Stimulated activated CD8-positive, alpha-beta memory T cell treated with anti-CD3 and anti-CD28 coated beads, Interleukin-2, amount 100 ng/mL, for 48 hours (primary cell): ENCODE measurements at places on chromosomes 12 and 14.
A peak's percentile ranks its signal among the peaks of the same experiment; 100 is the strongest.

DNA sequence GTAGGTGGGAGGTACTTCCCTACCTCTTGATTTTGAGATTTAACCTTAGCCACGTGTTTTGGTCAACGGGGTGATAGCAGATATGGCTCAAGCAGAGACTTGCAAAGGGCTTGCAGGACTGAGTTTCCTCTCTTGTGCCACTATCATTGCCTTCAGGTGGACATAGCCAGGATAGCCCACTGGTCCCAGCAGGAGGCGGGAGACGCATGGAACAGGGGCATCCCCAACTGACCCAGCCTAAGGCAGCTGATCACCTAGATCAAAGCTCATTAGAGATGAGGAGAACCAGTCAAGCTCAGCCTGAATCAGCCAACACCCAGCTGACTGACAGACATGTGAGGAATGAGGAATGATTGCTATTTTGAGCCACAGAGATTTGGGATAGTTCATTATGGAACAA, 49.6 kb downstream of the CALM1 start:
- no peak for DNase-seq

- DNase-seq = no peak
Measured at GRCh38 chr12:14618983-14619382, 51.3 kb upstream of the PLBD1 start.

DNA sequence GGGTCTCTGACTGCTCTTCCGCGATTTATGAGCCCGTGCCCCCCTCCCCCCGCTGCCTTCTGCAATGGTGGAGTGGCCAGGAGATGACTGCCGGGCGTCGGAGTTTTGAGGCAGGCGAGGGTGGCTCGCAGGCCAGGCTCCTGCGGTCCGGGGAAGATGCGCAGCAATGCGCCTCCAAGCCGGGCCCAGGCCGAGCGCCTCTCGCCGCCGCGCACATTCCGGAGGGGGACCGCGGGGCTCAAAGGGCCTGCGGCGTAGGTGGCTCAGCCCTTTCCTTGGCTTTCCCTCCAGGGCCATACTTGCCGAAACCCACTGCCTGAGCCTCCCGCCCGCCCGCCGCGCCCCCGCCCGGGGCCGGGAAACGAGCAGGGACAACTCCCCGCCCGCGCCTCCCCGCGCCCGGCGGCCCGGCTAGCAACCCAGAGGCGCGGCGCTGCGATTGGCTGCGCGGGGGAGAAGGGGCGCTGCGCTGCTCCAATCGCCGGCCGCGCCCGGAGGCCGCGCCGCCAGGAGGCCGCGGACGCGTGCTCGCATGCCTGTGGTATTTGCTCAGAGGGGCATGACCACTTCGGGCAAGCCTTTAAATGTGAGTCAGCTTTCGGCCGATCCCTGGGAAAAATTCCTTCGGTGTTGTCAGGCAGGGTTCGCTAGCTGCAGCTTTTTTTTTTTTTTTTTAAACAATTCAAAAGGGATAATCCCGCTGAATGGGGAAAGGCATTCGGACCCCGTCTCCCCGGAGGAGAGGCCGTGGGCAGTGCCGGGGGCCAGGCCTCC, 157.9 kb upstream of the PARP11 start:
- peak; percentile 74 for DNase-seq

DNA sequence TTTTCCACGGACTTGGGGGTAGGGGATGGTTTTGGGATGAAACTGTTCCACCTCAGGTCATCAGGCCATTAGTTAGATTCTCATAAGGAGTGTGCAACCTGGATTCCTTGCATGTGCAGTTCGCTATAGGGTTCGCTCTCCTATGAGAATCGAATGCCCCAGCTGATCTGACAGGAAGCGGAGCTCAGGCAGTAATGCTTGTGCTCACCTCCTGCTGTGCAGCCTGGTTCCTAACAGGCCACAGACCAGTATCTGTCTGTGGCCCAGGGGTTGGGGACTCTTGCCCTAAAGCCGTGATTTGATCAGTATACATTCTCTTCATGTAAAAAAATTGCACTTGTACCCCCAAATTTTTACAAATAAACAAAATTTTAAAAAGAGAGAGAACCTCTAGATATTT, 219.4 kb upstream of the CPNE8 start:
- DNase-seq = no peak

GRCh38 chr14:92519246-92520101, 5.9 kb downstream of the RIN3 start:
- no peak for DNase-seq

DNA sequence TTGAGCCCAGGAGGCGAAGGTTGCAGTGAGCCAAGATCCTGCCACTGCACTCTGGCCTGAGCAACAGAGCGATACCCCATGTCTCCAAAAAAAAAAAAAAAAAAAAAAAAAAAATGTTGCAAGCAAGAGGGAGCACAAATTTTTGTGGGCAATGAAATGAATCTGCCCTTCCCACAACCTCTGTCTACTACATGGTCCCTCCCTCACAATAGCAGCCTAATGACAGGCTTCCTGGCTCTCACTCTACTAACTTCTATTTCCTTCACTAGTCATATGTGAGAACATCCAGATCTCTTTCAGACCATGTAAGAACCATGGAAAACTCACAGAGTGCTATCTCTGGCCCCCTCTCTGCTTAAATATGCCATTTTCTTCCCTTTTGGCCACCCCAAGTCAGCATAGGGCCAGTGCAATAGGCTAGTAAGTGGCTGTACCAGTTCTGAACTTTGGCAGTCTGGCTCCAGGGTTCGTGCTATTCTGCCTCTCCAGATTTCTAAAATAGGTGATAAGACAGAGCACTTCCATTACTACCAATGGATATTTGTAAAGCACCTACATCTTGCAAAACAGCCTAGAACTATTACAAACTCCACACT, 7.1 kb downstream of the OSBPL8 start:
- no peak for DNase-seq

- DNase-seq = no peak
Measured at GRCh38 chr12:121214166-121214777, 4.3 kb downstream of the P2RX4 start.

GRCh38 chr12:21392384-21392783, 19.7 kb downstream of the IAPP start:
- DNase-seq = no peak

- DNase-seq = no peak
Measured at GRCh38 chr14:24130717-24131548, 474 bp downstream of the FITM1 start.

DNA sequence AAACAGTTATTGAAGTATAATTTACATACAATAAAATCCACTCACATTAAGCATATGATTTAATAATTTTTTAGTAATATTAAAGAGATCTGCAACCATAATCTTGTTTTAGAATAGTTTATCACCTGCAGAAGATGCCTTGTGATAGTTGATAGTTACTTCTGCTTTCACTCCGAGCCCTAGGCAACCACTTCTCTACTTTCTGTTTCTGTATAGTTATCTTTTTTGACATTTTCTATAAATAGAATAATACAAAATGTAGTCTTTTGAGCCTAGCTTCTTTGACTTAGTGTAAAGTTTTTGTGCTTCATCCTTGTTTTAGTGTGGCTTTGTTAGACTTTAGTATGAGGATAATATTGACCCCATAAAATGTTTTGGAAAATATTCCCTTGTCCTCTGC, 111.0 kb downstream of the MNAT1 start:
- DNase-seq = no peak

- no peak for DNase-seq
Measured at GRCh38 chr12:122888232-122888752, 7.6 kb downstream of the VPS37B start.

GRCh38 chr14:67962215-67962644, 142.7 kb downstream of the RAD51B start:
- no peak for DNase-seq

DNA sequence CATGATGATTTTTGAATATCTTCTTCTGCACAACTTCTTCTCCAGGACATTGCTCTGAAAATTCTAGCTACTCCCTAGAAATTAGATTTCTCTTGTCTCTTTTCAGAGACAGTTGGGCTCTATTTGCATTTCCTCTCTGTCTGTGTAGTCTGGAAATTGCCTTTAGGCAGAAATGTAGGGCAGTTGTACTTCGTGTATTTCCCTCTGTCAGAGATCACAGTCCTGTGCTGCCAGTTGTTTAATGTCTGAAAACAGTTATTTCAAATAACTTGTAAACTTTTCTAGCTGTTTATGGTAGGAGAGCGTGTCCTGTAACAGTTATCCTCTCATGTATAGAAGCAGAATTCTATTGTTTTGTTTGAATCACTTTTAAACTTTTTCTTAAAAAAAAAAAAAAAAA, 86.9 kb downstream of the TTLL5 start:
- no peak for DNase-seq

DNA sequence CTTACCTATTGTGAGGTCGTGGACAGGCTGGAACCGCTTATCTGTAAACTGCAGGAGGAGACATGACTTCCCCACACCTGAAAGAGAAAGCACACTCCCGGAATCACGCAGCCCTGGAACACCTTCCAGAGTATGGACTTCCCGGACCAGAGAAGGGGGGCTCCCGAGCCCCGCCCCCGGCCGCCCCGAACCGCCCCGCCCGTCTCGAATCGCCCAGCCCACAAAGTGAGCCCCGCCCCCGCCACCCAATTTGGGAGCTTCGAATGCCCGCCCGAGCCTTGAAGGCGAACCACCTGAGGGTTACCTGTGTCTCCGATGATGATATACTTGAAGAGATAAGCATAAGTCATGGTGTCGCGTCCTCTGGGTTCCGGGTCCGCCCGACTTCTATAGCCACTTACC, 235 bp downstream of the RAB2B start:
- peak; percentile 77 for DNase-seq

GRCh38 chr14:63717702-63718101, 10.2 kb downstream of the SGPP1 start:
- DNase-seq = no peak

GRCh38 chr12:121963341-121964018, 45.1 kb downstream of the CFAP251 start:
- DNase-seq = no peak

GRCh38 chr12:48454667-48455066, 17.7 kb upstream of the ANP32D start:
- DNase-seq = no peak

DNA sequence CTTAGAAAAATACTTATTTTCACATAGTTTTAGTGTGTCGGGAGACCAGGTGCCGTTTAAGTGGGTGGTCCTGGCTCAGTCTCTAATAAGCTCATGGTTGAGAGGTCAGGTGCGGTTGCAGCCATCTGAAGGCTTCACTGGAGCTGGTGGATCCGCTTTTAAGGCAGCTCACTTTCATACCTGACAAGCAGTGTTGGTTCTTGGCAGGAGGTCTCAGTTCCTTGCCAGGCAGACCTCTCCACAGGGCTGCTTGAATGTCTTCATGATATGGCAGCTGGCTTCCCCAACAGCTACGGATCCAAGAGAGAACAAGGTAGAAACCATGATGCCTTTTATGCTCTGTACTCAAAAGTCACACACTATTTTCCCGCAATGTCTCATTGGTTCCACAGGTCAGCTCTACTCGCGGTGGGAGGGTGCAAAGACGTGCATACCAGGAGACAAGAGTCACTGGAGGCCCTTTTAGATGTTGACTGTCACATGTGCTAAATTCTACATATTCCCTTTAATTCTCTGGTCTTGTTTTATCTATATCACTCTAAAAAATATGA, 8.0 kb upstream of the ZDHHC17 start:
- DNase-seq = no peak

- no peak for DNase-seq
Measured at GRCh38 chr12:49527361-49528130, 11.3 kb upstream of the KCNH3 start.

GRCh38 chr14:64788706-64789105, 84.5 kb downstream of the PLEKHG3 start:
- DNase-seq = no peak

- DNase-seq = no peak
Measured at GRCh38 chr12:80763874-80764273, 47.2 kb downstream of the MYF5 start.

DNA sequence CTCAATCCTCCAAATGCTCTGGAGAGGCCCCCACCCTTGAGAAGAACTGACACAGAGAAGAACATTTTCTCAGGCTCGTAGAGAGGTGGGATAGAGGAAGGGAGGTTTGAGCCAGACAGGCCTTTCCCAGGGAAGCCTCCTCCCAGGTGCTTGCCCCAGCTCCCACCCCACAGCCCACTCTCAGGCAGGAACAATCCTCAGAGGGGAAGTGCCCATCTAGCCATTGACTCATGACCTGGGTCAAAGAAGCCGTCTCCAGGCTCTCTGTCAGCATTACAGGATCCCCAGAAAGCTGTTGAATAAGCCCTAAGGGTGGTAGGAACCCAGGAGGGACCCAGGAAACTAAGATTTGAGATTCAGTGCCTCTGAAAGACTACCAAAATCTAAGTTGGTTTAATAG, 3.8 kb downstream of the AQP6 start:
- no peak for DNase-seq
